ENCODE measurements at places on chromosomes 6 and 20. TPM values are rescaled to one million over a fixed set of nuclear protein-coding genes. Genes with fewer than 3 reads are reported as not detected.

The C20orf96 gene
- total RNA-seq, result 6.0 TPM

The HEY2 gene
- total RNA-seq, result 1.5 TPM

The PRKN gene
- total RNA-seq, result 10.2 TPM

The SLC17A1 gene
- not detected for total RNA-seq

The ZFP57 gene
- 0.37 TPM for total RNA-seq

The LST1 gene
- total RNA-seq, result 139 TPM

The FOXQ1 gene
- total RNA-seq, result not detected

The GMPR gene
- 14.0 TPM for total RNA-seq

The GSTA1 gene
- not detected for total RNA-seq

The UNC5CL gene
- 3.9 TPM for total RNA-seq

The EYA4 gene
- total RNA-seq, result 1.3 TPM

The E2F1 gene
- 4.0 TPM for total RNA-seq

The E2F3 gene
- total RNA-seq, result 16.0 TPM

DNA sequence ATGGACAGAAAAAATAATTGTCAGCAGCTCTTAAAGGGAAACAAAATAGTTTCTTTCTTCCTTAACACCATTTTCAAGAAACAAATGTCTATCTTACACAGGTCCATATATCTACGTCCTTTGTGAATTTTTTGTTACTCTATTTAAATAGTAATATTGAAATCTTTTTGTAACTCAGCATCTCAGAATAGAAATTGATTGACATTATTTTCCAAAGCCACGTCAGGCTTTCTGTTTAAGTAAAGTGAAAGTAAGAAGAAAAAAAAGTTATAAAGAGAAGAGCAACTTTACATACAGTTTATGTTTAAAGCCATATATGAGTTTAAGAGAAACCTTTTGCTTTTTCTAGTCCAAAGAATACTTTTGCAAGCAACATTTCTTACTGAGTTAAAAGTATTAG is 402.9 kb upstream of the SOX4 start:
- H3K4me3 ChIP-seq, result no peak overlapping the region
- no peak for DNase-seq
- H3K27me3 ChIP-seq, result no peaks in the 10 kb centered on the region
- no peak overlapping the region for H3K27ac ChIP-seq
- H3K4me1 ChIP-seq, result no peaks in the 10 kb centered on the region
- no peaks in the 10 kb centered on the region for H3K36me3 ChIP-seq

- H3K4me3 ChIP-seq, result no peak overlapping the region
- H3K27ac ChIP-seq, result no peak overlapping the region
- no peaks in the 10 kb centered on the region for H3K4me1 ChIP-seq
- no peaks in the 10 kb centered on the region for H3K27me3 ChIP-seq
These were observed 122.6 kb downstream of the EDN3 start for GRCh38 chr20:59422872-59423544.

DNA sequence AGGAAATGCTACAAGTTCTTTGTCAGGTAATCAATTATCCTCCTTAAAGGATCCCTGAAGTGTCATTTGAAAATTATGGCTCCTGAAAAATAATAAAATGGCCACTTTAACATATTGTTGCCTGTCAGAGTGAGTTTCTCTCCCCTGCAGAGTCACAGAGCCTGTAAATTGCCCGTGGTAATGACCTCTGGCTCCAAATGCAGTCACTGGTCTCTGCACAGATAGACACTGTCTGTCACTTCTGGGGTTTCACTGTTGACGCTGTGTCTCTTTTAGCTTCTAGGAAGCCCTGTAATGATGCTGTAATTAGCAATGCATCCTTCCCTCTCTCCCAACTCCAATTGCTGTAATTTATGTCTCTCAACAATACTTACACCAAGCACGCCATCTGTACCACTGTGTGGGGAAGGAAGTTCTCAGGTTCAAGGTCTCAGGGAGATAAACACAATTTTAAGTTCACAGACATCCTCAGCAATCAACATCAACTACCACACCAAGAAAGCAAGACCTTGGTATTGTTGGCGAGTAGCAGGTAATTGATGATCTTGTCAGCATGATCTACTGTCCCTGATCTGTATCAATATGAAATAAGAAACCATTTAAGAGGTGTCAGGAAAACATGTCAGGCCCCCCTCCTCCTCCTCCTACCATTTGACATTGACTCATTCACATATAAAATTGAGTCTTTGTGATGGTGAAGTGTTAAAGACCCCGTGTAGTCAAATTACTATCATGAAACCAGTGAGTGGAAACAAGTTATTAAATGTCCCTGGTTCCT is 91.2 kb upstream of the SULF2 start:
- H3K27me3 ChIP-seq, result no peaks in the 10 kb centered on the region
- DNase-seq, result no peak
- H3K27ac ChIP-seq, result no peak overlapping the region
- H3K4me3 ChIP-seq, result no peak overlapping the region
- no peaks in the 10 kb centered on the region for H3K4me1 ChIP-seq
- no peaks in the 10 kb centered on the region for H3K36me3 ChIP-seq

DNA sequence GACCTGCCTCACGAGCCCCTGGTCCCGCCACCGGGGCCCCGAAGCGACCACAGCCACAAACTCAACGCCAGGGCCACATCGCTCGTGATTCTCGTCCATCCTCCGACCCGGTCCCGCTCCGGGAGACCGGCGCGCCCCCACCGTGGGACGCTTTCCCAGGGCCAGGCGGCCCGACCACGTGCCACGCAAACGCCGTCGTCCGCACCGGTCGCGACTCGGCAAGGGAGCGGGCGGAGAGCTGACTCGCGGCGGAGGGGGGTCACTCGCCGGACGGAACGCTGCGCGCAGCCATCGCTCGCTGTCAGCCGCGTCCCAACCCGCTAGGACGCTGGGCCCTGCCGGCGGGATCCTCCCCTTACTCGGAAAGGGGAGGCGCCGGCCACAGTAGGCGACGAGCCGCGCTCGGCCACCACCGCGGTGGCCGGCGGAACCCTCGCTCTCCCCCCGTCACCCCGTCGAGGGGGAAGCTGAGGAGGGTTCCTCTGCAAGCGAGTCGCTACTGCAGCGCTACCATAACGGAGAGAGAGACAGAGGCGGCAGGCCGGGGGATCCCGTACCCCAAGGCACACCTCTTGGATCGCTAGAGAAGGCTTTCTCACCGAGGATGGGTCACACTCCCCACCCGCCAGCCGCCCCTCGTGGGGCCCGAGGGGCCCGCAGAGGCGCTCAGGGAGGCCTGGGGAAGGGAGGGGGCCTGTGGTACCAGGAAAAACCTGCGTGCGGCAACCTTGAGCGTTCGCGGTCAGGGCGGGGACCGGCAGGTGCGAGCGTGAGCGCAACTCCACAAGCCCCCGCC is 511.8 kb upstream of the ZNF337 start:
- no peak overlapping the region for H3K27ac ChIP-seq
- DNase-seq, result peak; percentile 73
- H3K27me3 ChIP-seq, result peaks cover 30% of the 10 kb centered on the region
- H3K4me1 ChIP-seq, result peaks cover 17% of the 10 kb centered on the region
- no peaks in the 10 kb centered on the region for H3K36me3 ChIP-seq

- H3K4me3 ChIP-seq, result peak overlapping the region; percentile 79
- peak overlapping the region; percentile 93 for H3K27ac ChIP-seq
- no peaks in the 10 kb centered on the region for H3K27me3 ChIP-seq
These were observed 1.2 kb upstream of the ACSS1 start for GRCh38 chr20:25058847-25059810.

- no peak for DNase-seq
- no peaks in the 10 kb centered on the region for H3K27me3 ChIP-seq
- H3K4me3 ChIP-seq, result no peak overlapping the region
- H3K36me3 ChIP-seq, result no peaks in the 10 kb centered on the region
- no peaks in the 10 kb centered on the region for H3K4me1 ChIP-seq
These were observed 32.7 kb downstream of the OGFRL1 start for GRCh38 chr6:71321314-71321713.

DNA sequence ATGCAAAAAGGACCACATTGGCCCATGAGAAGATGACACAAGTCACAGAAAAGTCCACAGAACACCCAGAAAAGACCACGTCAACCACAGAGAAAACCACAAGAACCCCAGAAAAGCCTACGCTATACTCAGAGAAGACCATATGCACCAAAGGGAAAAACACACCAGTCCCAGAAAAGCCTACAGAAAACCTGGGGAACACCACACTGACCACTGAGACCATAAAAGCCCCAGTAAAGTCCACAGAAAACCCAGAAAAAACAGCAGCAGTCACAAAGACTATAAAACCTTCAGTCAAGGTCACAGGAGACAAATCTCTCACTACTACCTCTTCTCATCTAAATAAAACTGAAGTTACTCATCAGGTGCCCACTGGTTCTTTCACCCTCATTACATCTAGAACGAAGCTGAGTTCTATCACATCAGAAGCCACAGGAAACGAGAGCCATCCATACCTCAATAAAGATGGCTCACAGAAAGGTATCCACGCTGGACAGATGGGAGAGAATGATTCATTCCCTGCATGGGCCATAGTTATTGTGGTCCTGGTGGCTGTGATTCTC is 11.2 kb downstream of the MUCL3 start:
- H3K4me1 ChIP-seq, result peaks cover 17% of the 10 kb centered on the region
- no peaks in the 10 kb centered on the region for H3K36me3 ChIP-seq
- no peak overlapping the region for H3K27ac ChIP-seq
- peaks cover 14% of the 10 kb centered on the region for H3K27me3 ChIP-seq
- no peak for DNase-seq

DNA sequence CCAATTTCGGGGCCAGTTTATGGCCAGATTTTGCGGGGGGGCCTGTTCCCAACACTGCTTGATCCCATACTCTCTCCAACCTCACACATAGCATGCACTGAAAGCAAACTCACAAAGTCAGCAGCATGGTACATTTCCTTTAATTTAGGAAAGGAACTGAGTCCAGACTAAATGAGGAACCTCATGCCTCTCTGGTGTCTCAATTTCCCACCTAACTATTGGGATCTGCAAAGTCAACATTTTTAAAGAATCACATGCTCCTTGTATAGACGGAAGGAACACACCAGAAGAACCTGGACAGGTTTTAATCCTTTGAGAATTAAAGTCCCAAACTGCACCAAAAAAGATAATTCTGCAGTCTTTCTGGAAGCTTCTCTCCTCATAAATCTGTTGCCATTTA is 33.3 kb downstream of the FAM50B start:
- DNase-seq, result no peak
- H3K36me3 ChIP-seq, result no peaks in the 10 kb centered on the region
- H3K4me3 ChIP-seq, result no peak overlapping the region
- H3K4me1 ChIP-seq, result no peaks in the 10 kb centered on the region
- no peaks in the 10 kb centered on the region for H3K27me3 ChIP-seq
- no peak overlapping the region for H3K27ac ChIP-seq

DNA sequence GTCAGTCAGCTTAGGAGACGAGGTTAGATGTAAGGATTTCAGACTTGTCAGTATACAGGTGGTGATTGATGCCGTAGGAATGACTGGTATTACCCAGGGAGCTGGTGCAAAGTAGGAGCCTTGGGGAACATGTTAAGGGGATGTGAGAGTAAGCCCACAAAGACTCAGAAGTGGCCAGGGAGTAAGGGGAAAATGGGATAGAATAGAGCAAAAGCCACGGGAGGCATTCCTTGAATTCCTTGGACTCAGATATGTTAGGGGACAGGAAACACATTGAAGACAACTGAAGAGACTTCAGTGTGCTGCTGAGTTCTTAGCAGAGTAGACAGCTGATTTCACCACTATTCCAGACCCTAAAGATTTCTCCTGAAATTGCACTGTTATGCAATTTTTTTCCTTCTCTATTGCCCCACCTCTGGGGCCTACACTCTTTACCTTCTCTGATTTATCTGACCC is 1.2 kb upstream of the ACAT2 start:
- no peaks in the 10 kb centered on the region for H3K27me3 ChIP-seq
- DNase-seq, result no peak
- peaks cover 27% of the 10 kb centered on the region for H3K4me1 ChIP-seq
- peak overlapping the region; percentile 80 for H3K4me3 ChIP-seq
- H3K27ac ChIP-seq, result peak overlapping the region; percentile 96

- no peak overlapping the region for H3K27ac ChIP-seq
- DNase-seq, result no peak
- H3K4me3 ChIP-seq, result no peak overlapping the region
These were observed 157.9 kb downstream of the MRPL14 start for GRCh38 chr6:43969158-43969981.

DNA sequence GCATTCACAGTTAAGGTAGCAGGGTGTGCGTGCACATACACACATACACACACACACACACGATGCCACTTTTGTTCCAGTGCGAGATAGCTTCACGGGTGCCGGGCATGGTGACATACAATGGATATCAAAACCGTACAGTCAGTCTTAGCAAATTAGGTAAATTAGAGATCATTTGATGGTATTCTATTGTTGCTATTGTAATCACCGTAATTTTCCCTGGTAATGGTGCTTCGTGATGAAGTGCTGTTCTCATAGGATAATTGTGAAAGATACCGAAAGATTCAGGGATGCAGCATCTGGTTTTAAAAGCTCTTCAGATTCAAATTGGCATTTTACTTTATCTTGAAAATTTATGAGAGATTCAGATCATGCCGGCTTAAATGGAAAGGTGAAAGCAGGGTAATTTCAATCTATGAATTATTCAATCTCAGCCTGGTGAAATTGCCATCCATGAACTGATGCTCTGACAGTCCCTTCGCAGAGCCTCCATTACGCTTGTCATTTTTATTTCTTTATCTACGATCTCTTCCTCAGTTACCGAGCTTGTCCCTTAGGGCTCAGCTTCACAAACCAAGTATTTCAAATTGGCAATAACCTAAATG is 71.3 kb upstream of the SOX4 start:
- no peaks in the 10 kb centered on the region for H3K36me3 ChIP-seq
- H3K27me3 ChIP-seq, result no peaks in the 10 kb centered on the region
- H3K4me1 ChIP-seq, result no peaks in the 10 kb centered on the region
- no peak overlapping the region for H3K4me3 ChIP-seq
- no peak overlapping the region for H3K27ac ChIP-seq
- no peak for DNase-seq

DNA sequence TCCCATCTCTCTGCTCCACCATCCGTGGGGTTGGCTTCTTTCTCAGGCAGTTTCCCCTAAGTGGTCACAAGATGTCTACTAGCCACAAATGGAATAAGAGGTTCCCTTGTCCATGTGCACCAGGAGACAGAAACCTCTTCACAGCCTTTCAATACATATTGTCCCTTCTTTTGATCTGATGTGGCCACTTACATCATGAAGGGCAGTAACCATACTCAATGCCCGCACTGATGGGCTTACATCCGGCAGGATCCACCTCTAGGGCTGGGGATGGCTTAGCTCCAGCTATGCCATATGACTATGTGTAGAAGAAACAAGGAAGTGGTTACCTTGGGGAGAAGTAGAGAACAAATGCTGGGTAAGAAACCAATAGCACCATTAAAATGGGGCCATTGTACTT is 64.4 kb downstream of the PLEKHG1 start:
- H3K27me3 ChIP-seq, result no peaks in the 10 kb centered on the region
- H3K4me1 ChIP-seq, result peaks cover 10% of the 10 kb centered on the region
- H3K36me3 ChIP-seq, result peaks cover 18% of the 10 kb centered on the region
- H3K27ac ChIP-seq, result no peak overlapping the region

DNA sequence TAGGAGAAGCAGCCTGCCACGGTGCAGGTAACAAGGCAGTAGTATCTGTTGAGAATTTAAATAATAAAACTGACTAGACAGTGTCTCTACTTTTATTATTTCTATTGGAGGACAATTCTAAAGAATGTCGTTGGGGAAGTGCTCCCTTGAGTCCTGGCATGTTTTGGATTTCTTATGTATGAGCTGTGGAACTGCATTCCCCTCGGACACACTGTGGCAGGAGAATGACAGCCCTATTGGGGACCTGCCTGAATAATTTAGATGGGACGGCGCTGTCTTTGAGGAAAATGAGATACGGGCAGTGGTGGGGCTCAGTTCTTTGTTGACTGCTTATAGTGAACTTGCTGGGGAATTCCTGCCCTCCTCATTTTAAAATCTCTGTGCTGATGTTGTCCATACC is 2.4 kb upstream of the SCP2D1 start:
- no peaks in the 10 kb centered on the region for H3K36me3 ChIP-seq
- H3K27me3 ChIP-seq, result no peaks in the 10 kb centered on the region
- H3K27ac ChIP-seq, result no peak overlapping the region
- no peaks in the 10 kb centered on the region for H3K4me1 ChIP-seq
- no peak overlapping the region for H3K4me3 ChIP-seq
- DNase-seq, result no peak
